ENCODE measurements at places on chromosomes 11 and 22. TPM values are rescaled to one million over a fixed set of nuclear protein-coding genes. Genes with fewer than 3 reads are reported as not detected.

GRCh38 chr11:66904561-66904960 lies 47.7 kb downstream of the LRFN4 start:
- DNase-seq, result no peak

DNA sequence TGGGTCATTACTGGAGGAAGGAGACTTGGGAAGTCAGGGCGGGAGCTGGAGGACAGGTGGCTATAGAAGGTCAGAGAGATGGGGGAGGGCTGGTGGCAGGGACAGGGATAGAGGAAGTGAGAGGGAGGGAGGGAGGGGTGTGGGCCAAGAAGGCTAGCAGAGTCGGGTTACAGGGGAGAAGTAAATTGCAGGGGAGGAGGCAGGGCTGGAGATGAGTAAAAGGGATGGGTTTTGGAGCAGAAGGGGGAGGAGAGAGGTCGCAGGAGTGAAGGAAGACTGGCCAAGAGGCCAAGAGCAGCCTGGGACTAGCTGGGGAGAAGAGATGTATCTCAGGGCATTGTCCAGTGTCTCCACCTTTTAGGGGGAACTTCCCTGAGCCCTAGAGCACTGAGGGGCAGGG lies 33.0 kb downstream of the LRRC10B start:
- DNase-seq, result no peak

- no peak for DNase-seq
Observed at GRCh38 chr11:16986434-16987204, 27.6 kb downstream of the PLEKHA7 start.

DNA sequence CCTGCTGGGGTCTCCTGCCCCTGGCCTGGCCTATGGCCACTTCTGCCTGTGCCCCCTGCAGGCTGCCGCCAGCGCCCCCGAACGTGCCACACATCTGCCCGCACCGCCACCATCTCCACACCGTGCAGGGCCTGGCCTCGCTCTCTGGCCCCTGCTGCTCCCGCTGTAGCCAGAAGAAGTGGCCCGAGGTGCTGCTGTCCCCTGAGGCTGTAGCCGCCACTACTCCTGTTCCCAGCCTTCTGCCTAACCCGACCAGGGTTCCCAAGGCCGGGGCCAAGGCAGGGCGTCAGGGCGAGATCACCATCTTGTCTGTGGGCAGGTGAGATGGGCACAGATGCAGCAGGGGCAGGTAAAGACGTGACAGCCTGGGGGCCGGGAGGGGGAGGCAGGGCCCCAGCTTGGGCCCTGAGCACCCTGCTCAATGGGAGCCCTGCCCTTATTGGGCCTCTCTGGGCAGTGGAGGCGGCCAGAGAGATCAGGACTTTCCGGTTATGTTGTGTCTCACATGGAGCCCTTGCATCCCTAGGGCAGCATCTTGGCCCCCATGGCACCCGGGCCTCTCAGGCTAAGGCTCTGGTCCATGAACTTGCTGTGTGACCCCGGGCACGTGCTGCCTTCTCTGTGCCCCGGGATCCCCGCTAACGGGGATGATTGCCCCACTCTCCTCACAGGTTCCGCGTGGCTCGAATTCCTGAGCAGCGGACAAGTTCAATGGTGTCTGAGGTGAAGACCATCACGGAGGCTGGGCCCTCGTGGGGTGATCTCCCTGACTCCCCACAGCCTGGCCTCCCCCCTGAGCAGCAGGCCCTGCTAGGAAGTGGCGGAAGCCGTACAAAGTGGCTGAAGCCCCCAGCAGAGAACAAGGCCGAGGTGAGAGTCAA lies 18.5 kb downstream of the RELT start:
- DNase-seq, result no peak

DNA sequence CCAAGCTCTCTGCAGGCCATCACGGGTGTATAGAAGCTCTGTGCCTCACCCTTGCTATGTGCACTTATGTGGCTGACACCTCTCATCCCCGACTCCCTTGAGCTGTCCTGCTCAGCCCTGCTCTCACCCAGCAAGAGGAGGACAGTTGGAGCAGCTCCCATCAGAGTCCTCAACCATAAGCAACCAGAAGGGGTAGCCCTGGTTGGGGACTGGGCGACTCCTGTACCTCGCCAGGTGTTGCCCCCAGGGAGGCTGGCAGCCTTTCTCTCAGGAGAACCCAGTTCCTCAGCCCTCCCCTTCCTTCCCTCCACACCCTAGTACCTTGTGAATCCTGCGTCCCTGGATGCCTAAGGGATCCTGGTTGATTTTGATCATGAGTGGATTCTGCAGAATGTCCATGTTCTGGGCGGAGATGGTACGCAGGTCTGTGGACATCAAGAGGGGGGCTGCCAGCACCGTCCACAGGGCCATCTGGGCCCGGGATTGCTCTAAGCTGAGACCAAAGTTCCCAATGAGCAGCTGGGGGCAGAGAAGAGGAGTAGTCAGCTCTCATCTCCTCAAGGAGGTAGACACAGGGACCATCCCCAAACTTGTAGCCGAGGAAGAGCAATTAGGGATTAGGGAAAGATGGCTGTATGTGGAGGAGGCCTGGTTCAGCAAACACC lies 8.0 kb downstream of the NAGA start:
- no peak for DNase-seq

- no peak for DNase-seq
Observed at GRCh38 chr11:27361649-27362431, 1.2 kb downstream of the CCDC34 start.

DNA sequence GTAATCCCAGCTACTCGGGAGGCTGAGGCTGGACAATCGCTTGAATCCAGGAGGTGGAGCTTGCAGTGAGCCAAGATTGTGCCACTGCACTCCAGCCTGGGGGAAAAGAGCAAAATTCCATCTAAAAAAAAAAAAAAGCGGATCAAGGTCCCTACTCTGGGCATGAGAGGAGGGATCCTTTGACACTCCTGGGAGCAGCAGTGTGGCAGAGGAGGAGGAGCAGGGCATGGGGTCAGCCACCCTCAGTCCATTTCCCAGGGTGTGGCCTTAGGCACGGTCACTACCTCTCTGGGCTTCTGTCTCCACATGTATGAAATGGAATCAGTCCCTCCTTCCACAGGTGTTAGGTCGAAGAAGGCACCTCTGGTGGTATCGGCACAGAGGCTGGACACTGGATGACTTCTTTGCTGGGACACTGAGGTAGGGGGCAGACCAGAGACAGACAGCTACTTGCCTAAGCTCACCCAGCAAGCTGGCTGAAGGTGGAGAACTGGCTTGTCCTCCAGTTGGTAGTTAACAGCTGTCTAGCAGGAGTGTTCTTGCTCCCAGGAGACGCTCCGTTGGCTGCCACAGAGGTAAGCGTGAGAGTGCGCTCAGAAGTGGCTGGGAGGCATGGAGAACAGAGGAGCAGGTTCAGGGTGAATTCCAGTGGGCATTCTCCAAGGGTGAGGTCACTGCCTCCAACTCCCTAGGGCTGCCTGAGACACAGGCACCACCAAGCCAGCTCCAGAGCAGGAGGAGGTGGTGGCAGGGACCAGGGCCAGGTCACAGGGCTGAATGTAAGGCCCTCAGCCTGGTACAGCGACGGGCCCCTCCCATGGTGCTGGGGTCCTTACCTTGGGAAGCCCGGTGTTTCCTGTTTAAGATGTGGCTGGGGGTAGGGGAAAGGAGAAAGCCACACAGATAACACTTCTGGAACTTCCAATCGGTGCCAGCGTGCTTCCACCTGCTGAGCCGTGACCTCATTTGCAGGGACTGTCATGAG lies 19.5 kb downstream of the TXN2 start:
- no peak for DNase-seq

DNA sequence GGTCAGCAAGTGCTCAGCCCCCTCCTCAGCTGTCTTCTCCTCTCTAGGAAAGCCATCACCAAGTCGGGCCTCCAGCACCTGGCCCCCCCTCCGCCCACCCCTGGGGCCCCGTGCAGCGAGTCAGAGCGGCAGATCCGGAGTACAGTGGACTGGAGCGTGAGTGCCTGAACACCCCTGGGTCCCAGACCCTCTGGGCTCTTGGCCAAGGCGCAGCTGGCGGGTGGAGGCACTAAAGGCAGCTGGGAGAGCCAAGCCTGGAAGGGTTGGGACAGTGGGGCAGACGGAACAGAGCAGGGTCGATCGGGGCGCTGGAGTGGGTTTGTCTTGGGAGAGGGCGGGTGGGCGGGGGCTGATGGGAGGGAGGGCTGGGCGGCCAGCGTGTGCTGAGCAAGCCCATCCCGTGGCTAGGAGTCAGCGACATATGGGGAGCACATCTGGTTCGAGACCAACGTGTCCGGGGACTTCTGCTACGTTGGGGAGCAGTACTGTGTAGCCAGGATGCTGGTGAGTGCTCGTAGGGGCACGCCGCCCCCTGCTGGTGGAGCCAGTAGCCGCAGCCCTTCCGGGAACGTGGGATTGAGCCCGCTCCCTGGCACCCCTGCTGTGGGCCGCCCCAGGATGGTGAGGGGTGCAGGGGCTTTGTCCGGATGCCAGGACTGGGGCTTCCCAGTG lies 14.1 kb upstream of the MDK start:
- peak; percentile 72 for DNase-seq

DNA sequence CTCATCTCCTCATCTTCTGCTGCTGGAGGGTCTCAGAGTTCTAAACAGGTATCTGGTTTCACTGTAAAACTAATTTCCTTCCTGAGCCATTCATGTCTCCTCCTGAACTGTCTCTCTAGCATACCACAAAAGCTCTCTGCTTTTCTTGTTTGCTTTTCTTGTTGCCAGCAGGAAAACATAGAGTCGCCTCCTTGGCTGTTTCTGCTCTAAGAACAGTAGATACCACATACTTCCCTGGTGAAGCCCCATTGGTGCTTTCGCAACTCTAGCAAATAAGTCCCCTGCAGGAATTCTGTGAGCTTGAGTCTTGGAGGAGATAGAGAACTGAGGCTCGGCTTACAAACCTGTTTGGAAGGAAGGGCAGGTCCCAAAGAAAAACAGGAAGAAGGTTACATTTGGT lies 7.0 kb downstream of the DIXDC1 start:
- DNase-seq, result no peak

DNA sequence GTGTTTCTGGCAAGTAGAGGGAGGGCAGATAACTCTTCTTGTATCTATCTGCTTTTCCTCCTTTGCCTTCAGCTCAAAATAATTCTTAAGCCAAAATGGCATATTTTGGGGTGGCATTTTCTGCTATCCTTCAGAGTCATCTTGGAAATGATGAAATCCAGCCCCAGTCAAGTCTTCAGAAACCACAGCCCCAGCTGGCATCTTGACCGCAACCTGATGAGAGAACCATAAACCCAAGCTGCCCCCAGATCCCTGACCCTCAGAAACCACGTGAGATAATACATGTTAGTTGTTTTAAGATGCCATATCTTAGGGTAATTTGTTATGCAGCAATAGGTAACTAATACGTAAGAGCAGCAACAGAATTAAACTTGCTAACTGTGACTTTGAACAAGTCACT lies 15.1 kb upstream of the PAMR1 start:
- DNase-seq, result no peak

DNA sequence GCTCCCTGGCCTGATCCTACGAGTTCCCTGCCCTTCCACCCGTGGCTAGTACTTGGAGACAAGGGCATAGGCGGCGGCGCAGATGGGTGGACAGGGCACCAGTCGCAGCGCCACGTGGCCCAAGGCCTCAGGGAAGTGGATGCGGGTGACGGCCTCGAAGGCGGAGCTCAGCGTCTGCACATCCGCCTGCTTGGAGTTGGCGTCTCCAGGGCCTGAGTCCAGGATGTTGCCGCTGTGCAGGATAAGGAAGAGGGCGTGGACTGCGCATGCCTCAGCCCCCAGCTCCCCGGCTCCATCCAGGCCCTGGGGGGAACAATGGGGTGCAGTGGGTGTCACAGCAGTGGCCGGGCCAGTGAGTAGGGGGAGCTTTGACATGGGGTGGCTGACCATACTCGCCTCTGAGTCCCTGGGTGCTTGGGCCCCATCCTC lies 6.6 kb downstream of the PITPNM1 start:
- no peak for DNase-seq

DNA sequence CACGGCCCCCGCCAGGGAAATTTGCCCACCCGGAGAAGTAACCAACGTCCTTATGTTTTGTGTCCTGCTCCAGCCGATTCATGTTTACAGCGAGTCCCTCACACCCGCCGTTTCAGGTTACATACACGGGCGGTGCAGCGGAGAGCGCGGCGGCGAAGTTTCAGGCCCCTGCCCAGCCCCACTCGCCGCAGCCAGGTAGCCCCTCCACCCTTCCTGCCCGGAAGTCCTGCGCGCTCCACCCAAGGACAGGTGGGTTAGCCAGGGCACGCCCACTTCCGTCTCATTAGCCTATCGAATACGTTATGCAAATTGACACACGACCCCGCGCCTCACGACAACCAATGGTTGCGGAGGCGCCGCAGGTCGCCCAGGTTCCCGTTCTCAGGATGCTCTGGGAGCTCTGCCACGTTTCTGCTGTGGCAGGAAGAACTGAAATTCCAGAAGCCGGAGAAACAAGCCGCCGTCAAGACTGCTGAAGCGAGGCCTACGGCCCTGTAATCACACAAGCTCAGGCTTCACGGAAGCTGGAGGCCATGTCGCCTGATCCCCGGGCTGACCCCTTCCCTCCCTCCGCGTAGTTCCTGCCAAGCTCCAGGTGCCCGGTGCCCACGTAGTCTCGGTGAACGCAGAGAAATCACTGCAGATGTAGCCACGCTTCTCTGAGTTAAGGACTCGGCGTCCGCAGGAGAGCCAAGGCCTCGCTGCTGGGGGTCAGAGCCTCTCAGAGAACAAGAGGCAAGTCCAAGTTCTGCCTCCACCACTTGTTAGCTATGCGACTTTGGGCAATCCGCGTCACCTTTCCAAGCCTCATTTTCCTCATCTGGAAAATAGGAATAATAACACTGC lies 22.4 kb upstream of the MYH9 start:
- DNase-seq, result no peak

DNA sequence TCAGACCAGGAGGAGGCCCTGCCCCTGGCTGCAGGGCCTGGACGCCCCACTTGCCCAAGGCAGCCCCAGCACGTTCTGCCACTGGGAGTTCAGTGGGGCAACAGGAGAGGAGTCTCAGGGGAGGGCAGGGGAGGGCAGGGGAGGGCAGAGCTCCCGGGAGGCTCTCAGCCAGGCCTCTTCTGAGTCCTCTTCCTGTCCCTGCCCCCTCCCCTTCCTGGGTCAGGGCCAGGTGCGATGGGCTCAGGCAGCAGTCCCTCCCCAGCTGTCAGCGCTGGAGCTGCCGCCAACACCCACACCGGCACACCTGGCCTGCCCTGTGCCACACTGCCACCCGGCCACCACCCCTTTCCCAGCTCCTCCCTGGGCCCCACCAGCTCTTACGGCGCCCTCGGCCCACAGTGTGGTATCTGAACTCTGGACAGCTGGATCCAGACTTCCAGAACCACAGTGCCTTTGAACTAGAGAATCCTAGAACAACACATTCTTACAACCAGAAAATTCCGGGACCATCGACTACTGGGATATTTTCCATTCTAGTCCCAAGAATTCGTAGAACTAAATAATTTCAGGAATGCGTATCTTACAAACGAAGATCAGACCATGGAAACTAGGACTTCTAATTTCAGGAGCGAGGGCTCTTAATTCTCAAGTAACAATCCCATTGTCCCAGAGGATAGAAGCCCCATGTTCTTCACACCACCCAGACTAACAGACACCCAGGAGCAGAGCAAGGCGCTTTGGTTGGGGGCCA lies 21.8 kb downstream of the RPL3 start:
- DNase-seq, result no peak

The MAML2 gene
- 3.3 TPM for total RNA-seq

The OR2AG2 gene
- 0.41 TPM for total RNA-seq

The GVQW3 gene
- 16.3 TPM for total RNA-seq

The HPX gene
- total RNA-seq, result 0.82 TPM

The KRTAP5-1 gene
- total RNA-seq, result not detected

The PHETA2 gene
- total RNA-seq, result 4.5 TPM

Measured in frontal cortex (tissue), 4 donors.